ENCODE measurements at places on chromosomes 16 and 17.

GRCh38 chr17:49015924-49016774 lies 19.0 kb downstream of the IGF2BP1 start:
- DNase-seq = no peak

DNA sequence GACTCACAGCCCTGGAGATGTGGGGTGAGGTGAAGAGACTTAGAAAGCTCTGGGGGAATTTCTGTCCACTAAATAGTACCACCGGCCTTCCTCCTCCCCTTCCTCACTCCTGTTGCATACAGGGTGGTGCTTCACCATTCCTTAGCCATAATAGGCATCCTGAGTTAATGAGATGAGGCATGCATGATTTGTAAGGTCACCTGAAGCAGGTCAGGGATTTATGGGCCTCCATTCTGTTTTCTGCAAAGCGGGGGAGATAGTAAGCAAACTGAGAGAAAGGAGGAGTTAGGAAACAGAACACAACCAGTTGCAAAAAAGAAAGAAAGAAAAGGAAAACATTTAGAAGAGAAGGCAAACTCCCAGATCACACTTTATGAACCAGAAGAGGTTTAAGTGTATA lies 9.3 kb upstream of the MYOCD start:
- no peak for DNase-seq

GRCh38 chr17:58671969-58672368 lies 19.9 kb downstream of the TEX14 start:
- DNase-seq = no peak

DNA sequence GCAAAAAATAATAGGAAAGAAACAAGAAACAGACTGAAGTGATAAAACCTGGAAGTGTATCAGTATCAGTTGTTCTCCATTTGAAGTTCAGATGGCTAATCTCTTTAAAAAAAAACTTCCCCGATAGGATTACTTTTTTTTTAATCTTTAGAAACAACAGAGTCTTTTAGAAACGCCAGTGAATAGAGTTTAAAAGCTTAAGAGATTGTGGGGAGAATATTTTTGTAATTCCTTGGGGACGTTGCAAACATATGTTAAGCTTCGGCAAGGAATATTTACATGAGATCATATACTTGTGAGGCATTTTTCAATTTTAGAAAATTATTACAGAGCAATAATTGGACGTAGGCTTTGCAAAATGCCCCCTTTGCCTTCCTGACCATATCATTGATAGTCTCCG lies 13.2 kb downstream of the MAF start:
- DNase-seq = no peak

Measured in AG04449 (cell line).